Effector memory CD8-positive, alpha-beta T cell (primary cell): ENCODE measurements at places on chromosomes 4 and X.

- no peak overlapping the region for H3K27ac ChIP-seq
- no peak overlapping the region for H3K4me3 ChIP-seq
- H3K27me3 ChIP-seq = no peaks in the 10 kb centered on the region
- H3K36me3 ChIP-seq = peaks cover 3% of the 10 kb centered on the region
- no peak for DNase-seq
Measured at GRCh38 chr4:21452931-21453330, 495.6 kb downstream of the KCNIP4 start.

- DNase-seq = no peak
- no peaks in the 10 kb centered on the region for H3K4me1 ChIP-seq
- H3K36me3 ChIP-seq = no peaks in the 10 kb centered on the region
Measured at GRCh38 chrX:105274091-105274490, 53.6 kb upstream of the TEX13A start.

DNA sequence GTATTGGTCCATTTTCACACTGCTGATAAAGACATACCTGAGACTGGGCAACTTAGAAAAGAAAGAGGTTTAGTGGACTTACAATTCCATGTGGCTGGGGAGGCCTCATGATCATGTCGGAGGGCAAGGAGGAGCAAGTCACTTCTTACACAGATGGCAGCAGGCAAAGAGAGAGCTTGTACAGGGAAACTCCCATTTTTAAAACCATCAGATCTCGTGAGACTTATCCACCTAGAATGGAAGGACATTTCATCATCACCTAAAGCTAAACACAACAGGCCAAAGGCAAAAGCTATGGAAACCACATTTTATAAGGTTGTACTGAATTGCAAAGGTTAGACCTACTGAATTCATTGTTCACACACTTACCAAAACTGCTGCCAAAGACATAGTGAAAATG is 6.0 kb upstream of the SLC25A43 start:
- H3K36me3 ChIP-seq = no peaks in the 10 kb centered on the region
- DNase-seq = no peak
- H3K27me3 ChIP-seq = no peaks in the 10 kb centered on the region
- H3K27ac ChIP-seq = no peak overlapping the region

- peak overlapping the region; percentile 82 for H3K4me3 ChIP-seq
- peaks cover 15% of the 10 kb centered on the region for H3K4me1 ChIP-seq
- DNase-seq = peak; percentile 38
- H3K36me3 ChIP-seq = peaks cover 45% of the 10 kb centered on the region
Measured at GRCh38 chrX:48540028-48540375, 488 bp downstream of the TBC1D25 start.

- no peak for DNase-seq
- no peaks in the 10 kb centered on the region for H3K27me3 ChIP-seq
- no peak overlapping the region for H3K4me3 ChIP-seq
- no peaks in the 10 kb centered on the region for H3K36me3 ChIP-seq
- no peak overlapping the region for H3K27ac ChIP-seq
Measured at GRCh38 chr4:180100433-180101344, 2142.5 kb upstream of the TENM3 start.

DNA sequence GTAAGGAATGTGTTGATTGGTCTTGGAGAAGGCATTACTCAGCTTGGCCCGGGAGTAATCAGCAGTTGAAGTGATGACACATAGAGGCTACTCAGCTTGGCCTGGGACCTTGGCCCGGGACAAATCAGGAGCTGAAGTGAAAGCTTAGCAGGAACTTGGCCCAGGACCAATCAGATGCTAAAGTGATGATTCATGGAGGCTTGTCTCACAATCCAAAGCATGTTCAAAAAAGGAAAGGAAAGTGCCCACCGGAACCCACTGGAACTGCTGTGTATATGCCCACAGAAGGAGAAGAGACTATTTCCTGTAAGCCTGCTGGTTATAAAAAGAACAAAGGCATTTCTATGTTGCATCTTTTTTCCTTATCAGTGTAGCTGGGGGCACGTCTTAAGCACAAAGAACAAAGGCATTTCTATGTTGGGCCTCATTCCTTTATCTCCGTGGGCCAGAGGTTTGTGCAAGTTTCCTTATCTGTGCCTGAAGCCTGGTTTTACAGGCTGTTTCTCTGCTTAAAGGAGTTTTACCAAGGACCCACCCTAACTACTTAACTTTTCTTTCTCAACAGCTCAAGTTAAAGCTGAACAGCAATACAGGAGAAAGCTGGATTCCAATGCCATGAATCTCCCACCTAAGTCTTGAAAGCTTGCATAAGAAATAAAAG is 1176.7 kb downstream of the NLGN4X start:
- no peak for DNase-seq
- no peaks in the 10 kb centered on the region for H3K36me3 ChIP-seq
- H3K27me3 ChIP-seq = no peaks in the 10 kb centered on the region
- H3K4me3 ChIP-seq = no peak overlapping the region
- no peaks in the 10 kb centered on the region for H3K4me1 ChIP-seq

GRCh38 chr4:144910723-144911122 is 187.3 kb downstream of the ANAPC10 start:
- DNase-seq = no peak
- no peak overlapping the region for H3K27ac ChIP-seq
- H3K36me3 ChIP-seq = peaks cover 3% of the 10 kb centered on the region
- no peaks in the 10 kb centered on the region for H3K4me1 ChIP-seq

- no peak overlapping the region for H3K27ac ChIP-seq
- no peak for DNase-seq
- H3K4me1 ChIP-seq = peaks cover 12% of the 10 kb centered on the region
Measured at GRCh38 chrX:48784726-48785125, 1.7 kb upstream of the GATA1 start.

- peaks cover under 1% of the 10 kb centered on the region for H3K27me3 ChIP-seq
- no peak overlapping the region for H3K4me3 ChIP-seq
- no peak overlapping the region for H3K27ac ChIP-seq
- H3K36me3 ChIP-seq = no peaks in the 10 kb centered on the region
Measured at GRCh38 chr4:109044431-109044830, 258.0 kb downstream of the COL25A1 start.

DNA sequence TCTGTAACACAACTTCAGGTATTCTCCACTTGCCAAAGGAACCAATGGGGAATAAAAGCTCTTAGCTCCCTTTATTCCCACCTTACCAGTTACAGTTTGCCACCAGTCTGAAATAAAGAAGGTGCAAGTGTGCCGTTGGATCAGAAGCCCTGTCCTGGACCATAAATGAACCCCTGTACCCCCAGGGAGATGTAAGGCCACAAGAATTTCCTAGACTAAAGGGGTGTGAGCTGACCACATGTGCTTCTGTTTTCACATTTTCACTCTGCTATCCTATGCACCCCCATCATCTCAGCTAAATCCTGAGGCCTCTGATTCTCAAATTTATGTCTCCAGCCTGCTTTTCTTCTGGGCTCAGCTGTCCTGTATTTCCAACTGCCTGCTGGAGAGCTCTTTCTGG is 221.2 kb downstream of the SPRY1 start:
- no peaks in the 10 kb centered on the region for H3K27me3 ChIP-seq
- no peak overlapping the region for H3K4me3 ChIP-seq
- no peak for DNase-seq
- H3K4me1 ChIP-seq = peaks cover 18% of the 10 kb centered on the region
- peaks cover 4% of the 10 kb centered on the region for H3K36me3 ChIP-seq

DNA sequence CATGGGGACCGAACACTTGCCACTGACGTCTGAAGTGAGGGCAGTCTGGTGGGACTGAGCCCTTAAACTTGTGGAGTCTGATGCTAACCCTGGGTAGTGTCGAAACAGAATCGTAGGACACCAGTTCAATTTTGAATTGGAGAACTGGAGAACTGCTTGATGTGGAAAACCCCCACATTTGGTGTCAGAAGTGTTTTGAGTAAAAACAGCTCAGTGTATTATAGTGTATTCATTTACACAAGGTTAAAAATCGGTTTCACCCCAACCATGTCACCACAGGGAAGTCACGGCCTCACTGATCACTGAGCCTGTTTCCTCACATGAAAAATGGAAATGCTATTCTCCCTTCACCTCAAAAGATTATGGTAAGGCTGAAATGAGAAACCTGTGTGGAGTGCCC is 21.9 kb downstream of the PIN4 start:
- H3K4me3 ChIP-seq = no peak overlapping the region
- no peak for DNase-seq
- H3K36me3 ChIP-seq = peaks cover 10% of the 10 kb centered on the region
- no peaks in the 10 kb centered on the region for H3K27me3 ChIP-seq

DNA sequence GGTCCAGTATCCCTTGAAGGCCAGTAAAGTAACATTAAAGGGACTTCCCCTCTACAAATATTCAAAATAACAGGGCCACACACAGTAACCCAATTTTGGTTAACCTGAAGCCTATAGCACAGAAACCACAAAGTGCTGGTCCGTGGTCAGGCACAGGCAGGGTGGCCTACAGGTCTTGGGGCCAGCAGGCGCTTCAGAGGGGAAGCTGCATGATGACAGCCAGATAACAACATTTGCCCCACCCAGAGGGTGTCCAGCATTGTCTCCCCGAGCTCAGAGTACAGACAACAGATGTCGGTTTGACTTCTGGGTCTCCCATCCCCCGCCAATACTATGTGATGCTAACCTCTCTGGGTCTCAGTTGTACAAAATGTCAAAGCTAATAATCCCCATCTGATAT is 51.1 kb downstream of the SH3KBP1 start:
- H3K27ac ChIP-seq = peak overlapping the region; percentile 84
- H3K36me3 ChIP-seq = peaks cover 14% of the 10 kb centered on the region
- no peaks in the 10 kb centered on the region for H3K27me3 ChIP-seq
- H3K4me3 ChIP-seq = peak overlapping the region; percentile 63
- peaks cover 40% of the 10 kb centered on the region for H3K4me1 ChIP-seq
- no peak for DNase-seq

DNA sequence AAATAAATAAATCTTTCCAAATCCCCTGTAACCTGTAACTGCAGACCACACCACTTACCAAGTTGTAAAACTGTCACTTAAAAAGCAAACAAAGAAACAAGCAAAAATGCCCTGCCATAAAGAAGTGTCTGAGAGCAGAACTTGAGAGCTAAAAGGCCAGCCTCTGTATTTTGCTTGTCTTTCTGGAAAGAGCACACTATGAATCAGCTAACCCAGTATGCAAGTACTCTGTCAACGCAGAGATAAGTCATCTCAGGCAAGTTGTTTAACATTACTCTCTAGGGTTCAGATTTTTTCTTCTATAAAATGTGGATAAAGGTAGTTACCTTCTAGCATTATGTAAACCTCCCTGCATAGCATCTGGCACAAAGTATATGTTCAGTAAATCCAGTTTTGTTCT is 134.8 kb downstream of the HS3ST1 start:
- no peaks in the 10 kb centered on the region for H3K4me1 ChIP-seq
- no peak overlapping the region for H3K27ac ChIP-seq
- no peaks in the 10 kb centered on the region for H3K36me3 ChIP-seq
- no peaks in the 10 kb centered on the region for H3K27me3 ChIP-seq
- no peak for DNase-seq

DNA sequence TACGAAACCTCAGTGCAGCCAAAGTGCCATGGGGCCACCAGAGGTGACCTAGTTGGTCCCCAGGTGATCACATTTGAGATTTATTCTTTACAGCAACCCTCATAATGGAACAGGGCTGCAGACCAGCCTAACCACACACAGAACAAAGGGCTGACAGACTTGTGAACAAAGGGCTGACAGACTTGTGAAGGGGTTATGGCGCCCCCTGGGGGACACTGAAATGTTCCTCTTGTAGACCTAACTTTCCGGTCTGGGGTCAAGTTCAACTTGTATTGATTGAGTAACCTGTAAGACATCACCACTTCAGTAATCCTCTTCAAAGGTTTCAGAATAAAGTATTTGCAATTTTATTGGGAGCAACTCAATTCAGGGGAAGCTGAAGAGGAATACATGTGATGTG is 175.9 kb upstream of the RPS6KA3 start:
- peak overlapping the region; percentile 68 for H3K27ac ChIP-seq
- DNase-seq = peak; percentile 84
- H3K4me3 ChIP-seq = no peak overlapping the region
- H3K4me1 ChIP-seq = peaks cover 23% of the 10 kb centered on the region

DNA sequence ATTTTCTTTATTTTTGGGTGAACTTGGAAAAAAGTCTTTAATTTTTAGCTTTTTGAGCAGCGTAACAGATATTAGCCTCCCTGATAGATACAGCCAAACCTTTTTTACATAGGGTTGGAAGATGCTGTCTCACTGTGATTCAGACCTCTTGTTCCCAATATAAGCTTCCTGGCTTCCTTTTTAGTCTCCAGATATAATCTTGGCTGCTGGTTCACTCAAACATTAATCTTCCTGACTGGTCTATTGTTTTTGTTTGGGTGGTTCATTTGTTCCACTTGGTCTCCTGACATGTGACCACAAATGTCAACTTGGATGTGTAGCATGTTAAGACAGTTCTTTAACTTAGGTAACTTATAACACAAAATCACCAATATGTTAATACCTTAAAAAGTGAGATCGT is 23.0 kb downstream of the RPA4 start:
- DNase-seq = no peak
- H3K27ac ChIP-seq = no peak overlapping the region
- H3K36me3 ChIP-seq = no peaks in the 10 kb centered on the region
- no peaks in the 10 kb centered on the region for H3K4me1 ChIP-seq
- no peaks in the 10 kb centered on the region for H3K27me3 ChIP-seq

GRCh38 chrX:153370293-153371055 is 30.7 kb downstream of the PNMA6E start:
- DNase-seq = no peak
- peaks cover 3% of the 10 kb centered on the region for H3K36me3 ChIP-seq
- peaks cover 11% of the 10 kb centered on the region for H3K27me3 ChIP-seq
- no peaks in the 10 kb centered on the region for H3K4me1 ChIP-seq

- peaks cover 12% of the 10 kb centered on the region for H3K4me1 ChIP-seq
- DNase-seq = no peak
- H3K27ac ChIP-seq = no peak overlapping the region
- peak overlapping the region; percentile 76 for H3K4me3 ChIP-seq
- no peaks in the 10 kb centered on the region for H3K36me3 ChIP-seq
Measured at GRCh38 chr4:173538909-173539445, 8.9 kb upstream of the HAND2 start.

DNA sequence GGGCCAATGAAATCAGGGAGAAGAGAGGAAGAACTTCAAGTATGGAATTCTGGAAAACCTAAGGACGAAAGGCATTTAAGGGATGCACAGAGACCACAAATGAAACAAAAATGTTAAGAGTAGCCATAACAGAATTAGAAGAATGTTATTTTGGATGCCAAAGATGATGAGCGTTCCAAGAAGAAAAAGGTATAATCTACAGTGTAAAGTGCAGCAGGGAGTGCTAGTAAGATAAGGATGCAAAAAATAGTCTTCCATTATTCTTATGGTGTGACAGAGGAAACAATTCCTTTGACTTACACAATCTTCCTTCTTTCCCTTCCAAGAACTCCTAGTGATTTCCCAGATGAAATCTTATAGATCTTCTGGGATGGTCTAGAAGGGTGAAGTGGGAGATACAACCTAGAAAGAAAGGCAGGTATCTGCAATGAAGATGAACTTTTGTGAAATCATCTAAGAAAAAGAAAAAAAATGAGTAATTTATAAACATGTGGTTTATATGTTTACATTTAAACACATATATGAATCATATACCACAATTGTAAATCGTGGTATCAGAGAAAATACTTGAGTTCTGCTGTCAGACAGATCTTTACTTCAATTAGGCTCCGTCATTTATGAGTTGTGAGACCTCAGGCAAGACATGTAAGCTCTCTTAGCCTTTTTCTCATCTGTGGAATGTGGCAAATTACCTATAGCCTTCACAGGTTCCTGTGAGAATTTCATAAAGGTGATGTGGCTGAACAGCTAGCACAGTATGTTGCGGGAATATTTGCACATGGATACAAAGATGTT is 8.1 kb downstream of the MORF4L2 start:
- DNase-seq = no peak
- no peak overlapping the region for H3K27ac ChIP-seq
- H3K4me1 ChIP-seq = peaks cover 3% of the 10 kb centered on the region
- peaks cover 72% of the 10 kb centered on the region for H3K36me3 ChIP-seq
- no peak overlapping the region for H3K4me3 ChIP-seq
